HT-29 (cell line): ENCODE measurements at places on chromosomes 13 and 19.

- DNase-seq = no peak
These were observed 31.6 kb downstream of the AP1M1 start for GRCh38 chr19:16229322-16229641.

- no peak for DNase-seq
These were observed 142.1 kb upstream of the VSTM2B start for GRCh38 chr19:29383696-29384095.

GRCh38 chr13:96299235-96299634, 209.3 kb downstream of the HS6ST3 start:
- peak; percentile 45 for DNase-seq

DNA sequence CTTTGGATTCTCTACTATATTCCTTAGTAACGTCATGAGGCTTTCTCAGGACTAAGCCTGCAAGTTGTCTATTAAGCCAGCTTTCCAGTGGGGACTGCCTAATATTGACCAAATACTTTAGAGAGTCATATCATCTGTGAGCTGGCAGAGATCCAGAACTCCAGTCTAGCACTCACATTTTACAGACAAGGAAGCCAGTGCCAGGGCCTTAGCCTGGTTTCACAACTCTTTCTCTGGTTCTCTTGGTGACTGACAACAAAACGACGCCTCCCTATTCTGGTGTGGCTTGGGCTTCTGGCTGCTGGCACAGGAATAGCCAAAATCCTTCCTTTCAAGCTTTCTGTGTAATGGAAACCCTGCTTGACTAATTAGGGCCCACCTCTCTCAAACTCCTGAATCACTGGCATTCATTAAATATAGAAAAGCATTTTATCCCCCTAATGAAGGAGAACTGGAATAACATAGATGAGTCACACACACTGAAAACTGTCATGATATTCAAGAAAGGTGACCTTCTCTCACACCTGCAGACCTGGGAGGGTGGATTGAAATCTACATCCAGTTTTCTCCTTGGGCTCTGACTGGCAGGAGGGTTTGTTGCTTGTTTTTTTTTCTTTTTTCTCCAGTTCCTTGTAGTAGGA, 75.2 kb upstream of the UBL3 start:
- DNase-seq = peak; percentile 100

- DNase-seq = no peak
These were observed at the start of gene TRPC4 for GRCh38 chr13:37869756-37870488. TSS of gene TRPC4 (minus strand) at chr13:37869772. CDS start at chr13:37783333, 86,439 bp downstream.

- no peak for DNase-seq
These were observed 17.3 kb downstream of the PRKCSH start for GRCh38 chr19:11452620-11453310.

DNA sequence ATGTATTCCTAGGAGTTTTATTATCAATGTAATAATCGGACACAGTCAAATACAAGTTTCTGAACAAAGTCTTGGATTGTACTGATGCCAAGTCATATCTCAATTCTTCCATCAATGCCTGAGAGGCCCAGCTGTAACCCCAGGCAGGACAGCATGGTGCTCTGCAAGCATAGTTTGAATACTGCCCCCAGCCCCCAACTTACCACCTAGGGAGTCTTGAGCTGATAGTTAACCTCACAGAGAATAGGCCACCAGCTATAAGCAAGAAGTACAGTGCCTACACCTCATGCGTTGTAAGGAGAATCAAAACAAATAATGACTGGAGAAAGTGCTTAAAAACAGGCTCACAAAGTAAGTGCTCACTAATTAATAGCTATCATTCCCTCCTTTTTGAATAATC, 2.7 kb downstream of the PROSER1 start:
- peak; percentile 16 for DNase-seq

DNA sequence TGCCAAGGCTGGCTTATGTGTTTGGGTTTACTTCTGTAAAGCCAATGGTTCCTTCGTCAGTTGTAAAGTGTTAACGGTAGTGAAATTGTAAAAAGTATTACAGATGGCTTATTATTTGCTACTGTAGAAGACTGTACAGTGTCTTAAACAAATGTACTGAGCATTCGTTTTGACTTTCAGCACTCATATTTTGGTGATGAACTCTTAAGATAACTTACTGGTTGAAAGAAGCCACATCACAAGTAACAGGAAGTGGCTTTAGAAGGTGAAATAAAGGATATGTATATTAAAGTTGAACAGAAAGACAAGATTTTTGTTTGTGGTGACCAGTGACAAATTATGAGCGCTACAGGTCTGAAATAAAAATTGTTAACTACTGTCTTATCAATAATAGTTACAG, 64.2 kb downstream of the URI1 start:
- no peak for DNase-seq

- no peak for DNase-seq
These were observed 190.9 kb upstream of the RNF113B start for GRCh38 chr13:98368019-98368418.

DNA sequence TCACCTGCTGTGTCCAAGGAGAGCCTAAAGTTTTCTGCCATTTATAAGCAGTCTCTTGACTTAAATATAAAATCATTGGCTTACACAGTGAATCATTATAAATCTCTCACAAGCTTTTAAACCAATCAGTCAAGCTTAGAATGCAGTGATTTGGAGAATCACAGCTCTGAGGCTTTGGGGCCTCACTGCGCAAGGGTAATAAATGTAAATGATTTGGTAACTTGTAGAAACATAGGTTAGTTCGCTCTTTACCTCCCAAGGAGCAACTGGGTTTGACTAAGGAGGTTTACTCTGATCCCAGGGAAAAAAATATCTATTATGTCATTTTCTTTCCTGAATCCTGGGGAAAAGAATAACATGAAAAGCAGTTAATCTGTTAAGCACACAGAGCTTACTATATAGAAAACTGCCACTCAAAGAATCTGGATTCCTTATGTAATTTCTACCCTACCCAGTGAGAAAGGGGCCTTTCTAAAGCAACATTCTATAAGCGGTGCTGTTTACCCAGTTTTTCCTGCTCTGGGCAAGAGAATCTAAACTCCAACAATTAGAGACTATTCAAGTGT, 128.2 kb downstream of the MZT1 start:
- no peak for DNase-seq

- no peak for DNase-seq
These were observed 495 bp downstream of the DCLK1 start for GRCh38 chr13:36130552-36131221.

GRCh38 chr13:30818323-30818960, 83.1 kb downstream of the ALOX5AP start:
- no peak for DNase-seq

GRCh38 chr13:113106711-113107351, 1.2 kb downstream of the F7 start:
- no peak for DNase-seq

DNA sequence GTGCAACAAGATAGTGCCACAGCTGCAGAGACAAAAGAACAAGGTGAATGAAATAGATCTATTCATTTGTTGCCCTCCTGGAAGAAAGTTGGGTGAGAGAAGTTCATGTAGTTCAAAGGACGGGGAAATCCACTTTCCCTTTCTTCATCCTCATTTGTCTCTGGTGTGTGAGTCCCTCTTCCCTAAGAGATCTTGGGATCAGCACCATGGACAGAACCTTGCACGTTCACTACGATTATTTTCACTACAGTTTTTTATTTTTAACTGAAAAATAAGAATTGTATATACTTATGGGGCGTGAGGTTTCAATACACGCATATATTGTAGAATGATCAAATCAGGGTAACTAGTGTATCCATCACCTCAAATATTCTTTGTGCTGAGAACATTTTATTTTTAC, 29.2 kb downstream of the NLRP5 start:
- peak; percentile 52 for DNase-seq

- DNase-seq = peak; percentile 19
These were observed 61.1 kb downstream of the ZNF431 start for GRCh38 chr19:21202865-21203494.

DNA sequence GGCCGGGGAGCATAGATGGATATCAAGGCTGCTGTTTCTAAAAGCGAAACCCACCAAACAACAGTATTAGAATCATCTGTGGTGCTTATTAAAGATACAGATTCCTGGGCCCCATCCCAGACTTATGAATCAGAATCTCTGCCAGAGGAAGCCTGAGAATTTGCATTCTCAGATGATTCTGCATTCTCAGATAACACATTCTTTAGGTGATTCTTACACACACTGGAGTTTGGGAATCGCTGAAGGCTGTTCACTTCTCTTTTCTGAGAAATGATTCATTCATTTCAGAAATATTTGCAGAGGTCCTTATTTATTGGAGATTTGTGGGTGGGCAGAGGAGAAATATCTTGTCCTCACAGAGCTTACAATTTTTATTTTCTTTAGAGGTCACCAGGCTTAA, 24.4 kb downstream of the ALOX5AP start:
- no peak for DNase-seq

DNA sequence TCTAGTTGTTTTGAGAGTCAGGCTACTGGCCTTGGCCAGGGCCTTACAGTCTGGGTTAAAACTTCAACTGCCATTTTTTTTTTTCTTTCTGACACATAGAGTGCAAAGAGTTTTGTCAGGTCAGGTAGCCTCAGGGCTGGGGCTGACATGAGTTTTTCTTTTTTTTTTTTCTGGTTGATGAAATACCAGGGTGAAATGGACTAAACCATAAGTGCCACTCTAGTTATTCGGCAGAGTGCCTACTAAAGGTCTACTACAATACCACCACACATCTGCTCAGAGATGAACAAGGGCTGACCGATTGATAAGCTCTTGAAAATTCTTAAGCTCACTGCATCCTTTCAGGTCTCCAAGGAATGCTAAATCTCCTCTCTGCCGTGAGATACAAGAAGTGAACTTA, 4.4 kb upstream of the ZNF320 start:
- no peak for DNase-seq

DNA sequence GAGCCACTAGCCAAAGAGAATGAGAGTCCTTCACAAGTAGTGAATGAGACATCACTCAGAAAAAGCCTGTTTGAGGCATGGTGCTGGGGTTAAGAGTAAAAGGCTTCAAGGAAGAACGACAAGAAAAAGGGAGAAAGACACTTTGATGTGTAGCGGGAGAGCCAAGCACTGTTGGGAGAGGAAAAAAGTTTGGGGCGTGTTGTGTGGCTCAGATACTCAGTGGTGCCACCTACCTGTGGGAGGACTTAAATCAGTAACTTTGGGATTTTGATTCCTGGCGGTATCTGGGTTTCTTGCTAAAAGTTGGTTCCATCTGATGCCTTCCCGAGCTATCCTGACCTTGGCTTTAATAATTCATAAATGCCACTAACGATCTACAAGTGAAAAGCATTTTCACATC, 12.3 kb downstream of the ELSPBP1 start:
- DNase-seq = peak; percentile 23

DNA sequence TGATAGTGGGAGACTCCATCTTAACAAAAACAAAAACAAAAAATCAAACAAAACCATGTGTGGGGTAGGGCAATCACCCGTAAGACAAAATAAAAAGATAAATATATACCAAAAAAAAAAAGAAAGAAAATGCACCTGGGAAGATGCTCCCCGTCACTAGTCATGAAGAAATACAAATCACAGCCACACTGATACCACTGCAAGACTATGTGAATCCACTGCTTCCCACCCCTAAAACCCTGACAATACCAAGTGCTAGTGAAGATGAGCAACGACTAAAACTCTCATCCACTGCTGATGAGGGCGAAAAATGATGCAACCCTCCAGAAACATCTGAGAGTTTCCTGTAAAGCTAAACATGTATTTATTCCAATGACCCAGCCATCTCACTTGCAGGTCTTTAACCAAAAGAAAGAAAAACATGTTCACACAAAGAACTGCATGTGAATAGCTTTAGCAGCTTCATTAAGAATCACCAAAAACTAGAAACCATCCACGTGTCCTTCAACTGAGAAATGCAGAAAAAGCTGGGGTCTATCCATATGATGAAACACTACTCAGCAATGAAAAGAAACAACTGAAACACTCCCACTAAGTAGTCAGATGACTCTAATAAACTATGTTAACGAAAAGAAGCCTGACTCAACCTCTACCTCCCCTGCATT, 31.7 kb downstream of the BRD4 start:
- DNase-seq = no peak

- DNase-seq = no peak
These were observed 11.1 kb downstream of the ATP4B start for GRCh38 chr13:113646921-113647340.

DNA sequence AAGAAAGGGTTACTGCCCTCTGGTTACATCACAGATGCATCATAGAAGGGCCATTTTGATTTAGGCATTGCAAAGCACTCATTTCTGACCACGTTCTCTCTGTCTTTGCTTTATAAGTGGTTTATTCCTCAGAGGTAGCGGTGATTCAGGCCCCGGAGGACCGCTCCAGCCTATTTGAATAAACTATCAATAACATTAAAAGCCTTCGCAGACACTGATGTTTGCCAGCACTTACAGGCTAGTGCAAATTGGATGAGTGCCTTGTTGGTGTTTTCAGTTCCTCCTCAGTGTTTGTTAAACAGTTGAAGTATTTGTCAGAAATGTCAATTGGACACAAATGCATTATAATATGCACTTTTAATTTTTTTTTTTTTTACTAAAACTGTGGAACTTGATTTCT, 120.2 kb downstream of the RXFP2 start:
- DNase-seq = no peak

DNA sequence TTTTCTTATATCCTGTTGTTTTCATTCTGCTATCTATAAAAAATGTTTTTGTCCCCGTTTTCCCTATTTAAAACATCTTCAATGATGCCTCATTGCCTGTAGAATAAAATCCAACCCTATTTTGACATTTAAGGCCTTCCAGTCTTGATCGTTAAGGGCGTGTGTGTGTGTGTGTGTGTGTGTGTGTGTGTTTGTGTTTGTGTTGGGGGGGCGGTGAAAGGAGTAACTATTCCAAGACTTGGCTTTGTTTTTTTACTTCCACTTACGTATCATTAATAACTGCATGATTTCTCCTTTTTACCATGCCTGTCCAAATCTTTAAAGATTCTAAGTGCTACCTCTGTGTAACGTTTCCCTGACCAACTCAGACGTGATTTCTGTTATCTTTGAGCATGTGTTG, 784 bp downstream of the PIBF1 start:
- DNase-seq = peak; percentile 57

- DNase-seq = peak; percentile 51
These were observed 2.2 kb downstream of the TSC22D1 start for GRCh38 chr13:44573790-44574465.

DNA sequence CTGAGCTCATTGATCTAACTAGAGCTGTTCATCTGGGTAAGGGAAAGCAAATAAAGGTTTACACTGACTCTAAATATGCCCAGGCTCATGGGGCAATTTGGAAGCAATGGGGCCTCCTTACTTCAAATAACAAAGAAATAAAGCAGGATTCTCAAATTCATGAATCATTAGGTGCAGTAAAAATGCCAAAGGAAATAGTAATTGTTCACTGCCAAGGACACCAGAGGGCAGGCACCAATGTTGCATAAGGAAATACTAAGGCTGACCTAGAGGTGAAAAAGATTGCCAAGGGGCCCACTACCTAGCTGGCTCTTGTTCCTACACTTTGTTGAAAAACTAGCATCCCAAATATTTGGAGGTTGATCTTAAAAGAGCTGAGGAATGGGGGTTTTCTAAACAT, 1686.7 kb upstream of the MIR17HG start:
- DNase-seq = no peak

DNA sequence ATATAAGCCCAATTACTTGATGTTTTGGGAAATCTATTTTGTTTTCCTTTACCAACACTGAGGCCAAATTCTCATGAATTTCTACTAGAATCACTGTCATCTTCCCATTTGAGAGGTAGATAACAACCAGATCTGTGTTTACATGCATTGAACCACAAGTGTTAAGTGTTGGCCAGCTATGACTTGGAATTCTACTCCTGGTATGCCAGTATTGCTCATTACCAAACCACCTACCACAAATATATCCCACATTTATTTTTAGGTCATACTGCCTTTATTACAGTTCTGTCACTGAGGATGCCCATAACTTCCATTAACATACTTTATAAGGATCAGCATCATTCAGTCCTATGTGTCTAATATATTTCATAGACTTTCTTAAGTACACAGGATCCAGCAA, 328.9 kb downstream of the DIAPH3 start:
- DNase-seq = no peak
